ENCODE measurements at places on chromosomes 6 and 20. TPM values are rescaled to one million over a fixed set of nuclear protein-coding genes. Genes with fewer than 3 reads are reported as not detected.
A peak's percentile ranks its signal among the peaks of the same experiment; 100 is the strongest.

The TAAR2 gene
- not detected for total RNA-seq

The ANGPT4 gene
- total RNA-seq = not detected

The CST7 gene
- not detected for total RNA-seq

The ASIP gene
- total RNA-seq = not detected

The GJE1 gene
- not detected for total RNA-seq

The SLC13A3 gene
- 1.6 TPM for total RNA-seq

The CD40 gene
- total RNA-seq = 49.7 TPM

The PDE7B gene
- 2.4 TPM for total RNA-seq

The OR2B2 gene
- not detected for total RNA-seq

The GABRR1 gene
- total RNA-seq = not detected

The NRSN1 gene
- total RNA-seq = not detected

The EPPIN gene
- not detected for total RNA-seq

The DPPA5 gene
- not detected for total RNA-seq

The PRDM13 gene
- total RNA-seq = not detected

The CGA gene
- total RNA-seq = not detected

The RFX6 gene
- total RNA-seq = not detected

DNA sequence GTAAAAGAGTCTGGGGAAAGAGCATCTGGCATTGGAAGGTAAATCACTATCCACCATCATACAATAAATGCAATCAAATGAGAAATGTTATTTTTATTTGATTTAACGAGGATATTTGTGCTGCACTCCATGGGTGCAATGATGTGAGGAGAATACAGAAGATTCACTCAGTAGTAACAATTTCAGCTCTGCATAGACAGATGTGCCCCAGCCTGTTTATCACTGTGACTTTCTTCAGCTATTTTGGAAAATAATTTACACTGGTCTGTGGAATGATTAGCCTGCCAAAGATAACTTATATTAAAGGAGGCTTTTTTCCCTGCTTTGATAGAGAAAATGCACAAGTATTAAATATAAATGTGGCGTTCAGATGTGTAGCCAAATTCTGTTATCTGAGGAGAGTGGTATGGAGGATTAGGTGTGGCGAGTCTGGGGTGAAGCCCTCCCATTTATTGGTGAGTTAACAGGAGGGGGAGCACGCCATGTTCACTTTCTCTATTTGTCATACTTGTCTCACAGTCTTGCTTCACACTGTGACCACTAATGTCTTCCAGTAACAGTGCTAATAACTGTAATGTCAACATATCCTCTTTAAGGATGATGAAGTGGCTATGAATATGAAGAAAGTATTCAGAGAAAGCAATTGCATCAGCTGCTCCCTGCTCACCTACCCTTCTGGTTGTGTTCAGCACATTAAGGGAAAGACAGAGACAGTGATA lies 645.6 kb downstream of the MMUT start:
- DNase-seq = no peak

GRCh38 chr6:121664158-121664557 lies 228.7 kb downstream of the GJA1 start:
- no peak for DNase-seq

GRCh38 chr20:61416546-61416945 lies 164.5 kb downstream of the CDH4 start:
- DNase-seq = no peak

DNA sequence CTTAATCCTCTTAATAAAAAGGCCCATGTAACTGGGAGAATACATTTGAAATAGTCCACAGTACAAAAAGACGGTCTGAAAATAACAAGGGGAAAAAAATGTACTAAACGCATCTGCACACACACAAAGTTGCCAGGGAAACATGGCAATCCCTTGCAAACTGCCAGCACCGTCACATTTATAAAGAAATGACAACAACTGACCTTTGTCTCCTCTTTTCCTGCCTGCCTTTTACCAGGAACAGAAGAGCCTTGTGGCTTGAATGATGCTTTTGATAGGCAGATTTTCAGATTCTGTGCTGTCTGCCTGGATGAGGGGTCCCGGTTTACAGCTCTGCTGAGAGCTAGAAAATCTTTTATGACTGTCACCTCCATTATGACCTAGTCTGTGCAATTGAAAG lies 308.6 kb upstream of the ZFP64 start:
- DNase-seq = no peak

GRCh38 chr20:62949962-62950361 lies 2.5 kb upstream of the SLC17A9 start:
- DNase-seq = no peak

GRCh38 chr20:12902992-12903391 lies 105.8 kb upstream of the SPTLC3 start:
- no peak for DNase-seq

- DNase-seq = no peak
These were observed 9.3 kb downstream of the ANGPT4 start for GRCh38 chr20:906703-907270.

- no peak for DNase-seq
These were observed 45.2 kb upstream of the PAK5 start for GRCh38 chr20:9884061-9884460.

- DNase-seq = no peak
These were observed 62.0 kb upstream of the RREB1 start for GRCh38 chr6:7045746-7046145.

GRCh38 chr20:59782986-59783640 lies 150.3 kb downstream of the SYCP2 start:
- DNase-seq = no peak

- no peak for DNase-seq
These were observed 725 bp downstream of the TM9SF4 start for GRCh38 chr20:32110173-32110704.

DNA sequence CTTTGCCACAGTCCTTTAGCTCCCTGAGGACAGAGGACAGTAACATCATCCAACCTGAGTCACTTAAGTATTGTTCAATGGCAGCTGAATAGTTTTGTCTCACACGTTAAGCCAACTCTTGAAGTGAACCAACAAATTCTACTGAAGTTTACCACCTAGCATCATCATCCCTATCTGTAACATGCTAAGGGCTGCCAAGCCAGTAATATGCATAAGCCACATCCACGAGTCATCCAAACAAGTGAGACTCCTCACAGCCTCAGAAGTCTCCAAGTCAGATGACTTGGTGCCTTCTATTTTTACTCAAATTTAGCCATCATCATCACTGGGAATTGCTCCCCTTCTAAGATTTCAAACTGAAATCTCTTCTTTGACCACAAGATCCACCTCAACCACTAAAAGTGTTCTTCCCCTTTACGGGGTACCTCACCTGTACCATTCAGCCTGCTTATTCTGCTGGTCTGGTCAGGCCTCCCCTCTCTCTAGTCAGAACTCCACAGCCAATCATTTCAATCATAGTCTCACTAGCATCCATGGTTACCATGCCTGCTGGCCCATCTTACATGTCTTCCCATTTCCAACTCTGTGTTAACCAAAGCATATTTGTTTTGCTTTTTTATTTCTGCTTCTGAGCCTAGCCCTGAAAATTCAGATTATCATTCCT lies 73.7 kb downstream of the DTNBP1 start:
- peak; percentile 45 for DNase-seq

DNA sequence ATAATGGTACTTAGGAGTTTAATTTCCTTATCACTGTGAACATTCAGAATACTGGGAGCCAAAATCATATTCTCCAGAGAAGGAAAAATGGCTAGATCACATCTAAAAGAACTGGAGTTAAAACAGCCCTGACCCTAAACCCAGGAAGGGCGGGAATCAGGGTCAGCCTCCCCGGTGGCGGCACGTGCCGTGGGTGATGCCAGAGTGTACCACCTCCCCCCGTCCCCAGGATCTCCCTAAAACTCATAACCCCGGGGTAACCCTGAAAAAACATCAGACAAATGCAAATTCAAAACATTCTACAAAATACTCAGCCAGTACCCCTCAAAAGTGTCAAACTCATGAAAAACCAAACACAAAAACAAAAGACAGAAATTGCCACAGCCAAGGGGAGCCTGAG lies 148.3 kb downstream of the DLL1 start:
- no peak for DNase-seq

- no peak for DNase-seq
These were observed 494.0 kb upstream of the CHD6 start for GRCh38 chr20:42112161-42112560.

GRCh38 chr20:50138120-50138478 lies 15.4 kb downstream of the PEDS1 start:
- DNase-seq = no peak

DNA sequence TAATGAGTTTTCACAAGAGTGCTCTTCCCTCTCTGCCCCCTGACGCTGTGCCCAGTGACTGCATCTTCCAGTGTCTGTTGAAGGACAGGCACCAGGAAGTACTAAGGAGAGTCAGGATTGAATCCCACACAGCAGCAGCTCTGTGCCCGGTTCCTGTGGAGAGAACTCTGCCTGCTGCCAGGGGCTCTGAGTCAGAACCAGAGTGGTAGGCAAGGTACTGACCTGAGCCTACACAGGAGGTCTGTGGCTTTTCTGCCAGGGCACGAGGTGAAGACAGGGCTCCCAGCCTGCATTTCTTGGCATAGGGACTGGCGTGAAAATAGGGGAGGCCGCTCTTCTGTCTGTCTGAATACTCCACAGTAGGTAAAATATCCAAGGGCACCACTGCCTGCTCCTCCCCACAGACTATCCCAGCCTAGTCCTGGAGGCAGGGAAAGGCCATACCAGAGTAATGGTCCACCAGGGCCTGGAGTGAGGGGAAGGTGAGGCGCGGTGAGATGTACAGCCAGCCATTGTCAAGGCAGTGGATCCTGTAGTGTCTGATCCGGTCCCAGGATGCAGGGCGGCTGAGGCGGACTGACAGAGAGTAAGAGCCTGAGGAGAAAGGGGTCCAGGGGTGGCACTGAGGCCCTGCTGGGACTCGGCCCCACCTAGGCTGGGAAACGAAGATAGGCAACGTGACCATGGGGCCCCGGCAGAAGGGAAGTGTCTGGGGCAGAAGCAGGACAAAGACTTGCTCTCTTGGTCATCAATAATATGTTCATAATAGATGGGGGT lies 9.4 kb downstream of the RAB5IF start:
- peak; percentile 39 for DNase-seq

DNA sequence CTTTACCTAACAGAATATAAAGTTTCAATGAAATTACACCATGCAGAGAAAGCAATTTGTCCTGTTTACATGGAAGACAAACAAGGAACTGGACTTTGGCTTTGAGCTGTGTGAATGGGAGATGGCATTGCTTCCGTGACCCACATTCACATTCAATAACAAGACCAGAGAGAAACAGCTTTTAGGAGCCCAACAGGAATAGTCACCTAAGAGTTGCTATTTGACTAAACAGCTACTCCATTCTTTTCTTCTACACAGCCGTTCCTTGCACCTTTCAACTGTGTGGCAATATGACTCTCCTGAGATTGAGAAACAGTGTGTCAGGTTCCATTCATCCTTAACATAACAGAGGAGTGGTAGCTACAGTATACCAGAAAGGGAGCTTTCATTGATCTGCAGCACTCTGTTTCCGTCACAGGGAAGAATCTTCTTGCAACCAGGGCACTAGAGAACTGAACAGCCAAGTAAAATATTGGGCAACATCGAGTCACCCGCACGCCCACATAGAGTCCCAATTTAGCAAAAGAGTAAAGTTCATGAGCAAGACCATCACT lies 355.1 kb downstream of the HAO1 start:
- DNase-seq = peak; percentile 15

GRCh38 chr6:138987643-138988468 lies at the start of gene REPS1:
Gene REPS1, minus strand, starts transcription at chr6:138988253. Its CDS starts 571 bp downstream, at chr6:138987682.
- DNase-seq = no peak

DNA sequence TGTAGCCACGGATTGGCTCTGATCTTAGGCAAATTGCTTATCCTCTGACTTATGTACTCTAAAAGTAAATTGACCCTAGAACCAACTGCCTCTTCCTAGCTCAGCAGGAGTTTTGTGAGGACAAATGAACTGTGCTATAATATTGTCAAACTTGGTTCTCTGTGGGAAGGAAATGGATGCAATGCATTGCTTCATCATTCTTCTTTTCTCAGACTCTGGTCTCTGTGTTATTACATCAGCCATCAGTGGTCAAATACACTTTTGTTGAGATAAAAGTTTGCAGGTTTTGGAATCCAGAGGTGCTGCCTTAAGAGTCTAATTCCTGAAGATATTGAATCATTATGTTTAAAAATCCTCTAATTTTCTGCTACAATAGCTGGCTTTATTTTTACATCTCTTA lies 64.9 kb downstream of the SLC24A3 start:
- DNase-seq = no peak

- no peak for DNase-seq
These were observed 114.6 kb upstream of the TCF21 start for GRCh38 chr6:133774356-133774755.

GRCh38 chr6:34553146-34553545 lies 3.0 kb downstream of the SPDEF start:
- DNase-seq = no peak

- DNase-seq = no peak
These were observed 85.4 kb downstream of the SOX4 start for GRCh38 chr6:21678990-21679389.

GRCh38 chr6:135895231-135895911 lies 43.9 kb downstream of the PDE7B start:
- no peak for DNase-seq

GRCh38 chr6:156562019-156562418 lies 215.2 kb upstream of the ARID1B start:
- no peak for DNase-seq

DNA sequence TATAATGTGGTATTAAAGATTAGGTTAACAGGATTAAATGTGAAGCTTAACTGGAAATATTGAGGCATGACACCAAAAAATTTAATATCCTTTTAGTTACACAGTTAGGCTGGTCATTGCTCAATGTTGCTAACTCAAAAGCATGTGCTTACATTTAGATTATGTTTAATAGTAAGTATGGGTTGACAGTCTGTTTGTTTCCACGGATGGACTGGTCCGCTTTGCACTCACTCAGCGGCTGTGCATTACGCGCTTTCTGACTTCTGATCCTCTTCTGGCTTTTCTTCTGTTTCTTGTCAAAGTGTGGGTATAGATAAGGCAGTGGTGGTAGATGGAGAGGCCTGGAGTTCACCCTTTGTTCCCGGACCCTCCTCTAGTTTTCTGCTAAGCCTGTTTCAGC lies 174.9 kb downstream of the RIMS1 start:
- DNase-seq = no peak

DNA sequence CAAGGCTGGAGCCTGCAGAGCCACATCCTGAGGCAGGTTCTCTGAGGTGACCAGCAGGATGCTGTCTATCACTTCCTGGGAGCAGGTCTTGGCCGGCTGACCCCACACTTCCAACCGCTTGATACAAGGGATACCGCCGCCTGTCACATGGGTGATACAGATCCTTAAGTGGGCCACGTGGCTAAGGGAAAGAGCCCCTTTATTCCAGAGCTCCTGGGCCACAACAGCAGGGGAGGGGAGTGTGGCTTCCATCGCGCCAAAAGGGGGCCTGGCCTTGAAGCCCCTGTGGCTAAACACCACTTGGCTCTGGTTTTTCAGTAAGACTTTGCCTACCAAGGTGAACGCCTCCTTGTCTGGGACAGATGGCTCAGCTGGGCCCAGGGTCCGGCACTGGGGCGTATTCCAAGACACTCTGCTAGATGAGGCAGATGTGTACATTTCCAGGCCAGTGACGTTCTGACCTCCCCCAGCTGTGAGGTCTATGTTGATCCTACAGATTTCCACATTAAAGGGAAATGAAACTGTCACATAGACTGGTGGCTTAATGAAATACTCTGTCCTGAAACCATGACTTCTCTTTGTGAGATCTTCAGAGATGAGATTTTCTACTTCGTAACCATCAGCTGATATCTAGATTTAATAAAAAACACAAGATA lies 37.6 kb upstream of the AVP start:
- DNase-seq = no peak
